ENCODE measurements at places on chromosomes 7 and 10.

DNA sequence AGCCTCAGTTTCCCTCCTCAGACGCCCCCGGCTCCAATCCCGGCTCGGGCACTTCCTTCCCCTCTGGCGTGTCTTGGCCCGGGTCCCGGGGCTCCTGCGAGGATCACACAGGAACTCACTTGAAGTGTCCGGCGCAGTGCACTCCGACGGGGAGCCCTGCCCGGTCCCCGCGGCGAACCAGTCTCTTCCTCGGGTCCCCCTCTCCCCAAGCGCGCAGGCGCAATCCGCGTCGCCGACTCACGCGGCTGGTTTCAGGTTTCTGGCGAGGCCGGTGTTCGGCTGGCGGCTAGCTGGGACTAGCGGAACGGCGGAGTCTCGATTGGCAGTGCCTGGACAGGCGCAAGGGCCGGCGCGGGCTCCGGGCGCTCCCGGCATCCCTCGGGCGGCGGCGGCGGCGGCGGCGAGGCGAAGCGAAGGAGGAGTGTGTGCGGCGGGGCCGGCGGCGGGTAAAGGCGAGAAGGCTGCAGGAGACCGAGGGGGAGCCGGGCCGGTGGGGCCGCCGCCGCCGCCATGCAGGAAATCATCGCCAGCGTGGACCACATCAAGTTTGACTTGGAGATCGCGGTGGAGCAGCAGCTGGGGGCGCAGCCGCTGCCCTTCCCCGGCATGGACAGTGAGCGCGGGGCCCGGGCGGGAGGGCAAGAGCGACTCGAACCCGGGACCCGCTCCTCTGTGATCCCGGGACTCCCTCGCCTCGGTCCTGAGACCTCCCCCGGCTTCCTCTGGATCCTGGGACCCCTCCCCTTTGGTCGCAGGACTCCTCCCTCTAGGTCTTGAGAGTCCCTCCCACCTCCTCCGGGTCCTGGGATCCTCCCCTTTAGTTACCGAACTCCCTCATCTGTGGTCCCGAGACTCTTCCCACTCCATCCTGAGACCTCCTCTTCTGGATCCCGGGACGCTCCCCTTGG lies at the start of the genes CPSF4 and PTCD1:
CPSF4 (plus strand) TSS at position 371 of the 908 bp plus-strand sequence; CDS start at position 511, 140 bp downstream.
PTCD1 (minus strand) TSS at position 226 of the 908 bp plus-strand sequence. CDS start 3,556 bp downstream, outside the sequence.
- DNase-seq: peak; percentile 78

- no peak for DNase-seq
These were observed 47.8 kb upstream of the CALCR start for GRCh38 chr7:93622036-93623033.

DNA sequence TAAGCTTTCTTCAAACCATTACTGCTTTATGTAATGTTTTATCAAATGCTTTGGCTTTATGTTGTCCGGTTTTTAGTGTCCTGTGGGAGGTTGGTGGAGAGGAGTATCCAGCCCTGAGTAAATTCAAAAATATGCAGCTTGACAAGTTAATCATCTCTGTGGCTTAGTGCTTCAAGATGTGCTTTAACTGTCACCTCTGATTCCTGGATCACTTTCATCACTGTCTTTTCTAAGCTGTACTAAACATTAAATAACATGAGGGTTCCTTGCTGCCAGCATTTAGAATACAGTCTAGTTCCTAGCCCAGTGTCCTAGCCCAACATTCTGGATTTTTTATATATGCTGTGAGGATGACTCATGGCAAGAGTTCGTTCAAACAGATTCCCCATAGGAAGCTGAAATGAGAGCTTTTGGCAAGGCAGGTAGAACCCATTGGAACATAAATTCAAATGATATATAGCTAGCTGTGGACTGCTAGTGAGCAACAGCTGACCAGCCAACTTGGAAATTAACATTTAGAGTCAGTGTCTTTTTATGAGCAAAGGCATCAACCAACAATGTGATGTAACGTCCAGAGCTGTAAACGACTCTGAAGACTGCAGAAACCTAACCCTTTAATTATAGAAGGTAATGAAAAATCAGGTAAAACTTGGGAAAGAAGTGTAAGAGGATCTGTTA lies 80.6 kb upstream of the OIT3 start:
- peak; percentile 0 for DNase-seq

DNA sequence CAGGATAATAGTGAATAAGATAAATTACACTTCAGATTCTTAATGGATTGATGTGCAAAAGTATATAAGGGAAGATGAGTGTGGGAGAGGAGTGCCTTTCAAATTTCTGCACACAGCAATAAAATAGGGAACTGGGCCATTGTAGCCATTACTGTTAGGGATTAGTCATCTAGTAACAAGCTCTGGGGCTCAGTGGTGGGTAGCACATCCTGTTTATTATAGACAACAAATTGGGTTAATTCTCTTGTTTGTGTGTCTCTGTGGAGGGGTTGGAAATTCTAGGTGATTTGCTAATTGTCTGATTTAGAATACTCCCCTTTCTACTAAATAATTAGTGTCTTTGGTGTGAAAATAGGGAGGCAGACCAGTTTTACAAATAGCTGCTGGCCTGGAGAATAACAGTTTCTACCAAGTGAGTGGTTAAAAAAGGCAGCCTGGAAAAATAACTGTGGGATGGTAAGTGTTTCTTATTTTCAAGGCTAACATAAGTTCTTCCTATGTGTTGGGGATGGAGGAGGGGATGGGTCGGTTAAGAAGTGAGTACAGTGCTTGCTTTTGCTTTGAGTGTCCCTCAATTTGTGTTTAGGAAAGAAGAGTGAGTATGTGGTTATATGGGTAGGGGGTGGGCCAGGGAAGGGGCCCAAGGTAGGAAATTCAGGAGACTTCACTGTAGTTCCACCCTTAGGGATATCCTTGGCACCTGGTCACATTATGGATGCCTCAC lies 43.3 kb upstream of the TMEM248 start:
- no peak for DNase-seq

DNA sequence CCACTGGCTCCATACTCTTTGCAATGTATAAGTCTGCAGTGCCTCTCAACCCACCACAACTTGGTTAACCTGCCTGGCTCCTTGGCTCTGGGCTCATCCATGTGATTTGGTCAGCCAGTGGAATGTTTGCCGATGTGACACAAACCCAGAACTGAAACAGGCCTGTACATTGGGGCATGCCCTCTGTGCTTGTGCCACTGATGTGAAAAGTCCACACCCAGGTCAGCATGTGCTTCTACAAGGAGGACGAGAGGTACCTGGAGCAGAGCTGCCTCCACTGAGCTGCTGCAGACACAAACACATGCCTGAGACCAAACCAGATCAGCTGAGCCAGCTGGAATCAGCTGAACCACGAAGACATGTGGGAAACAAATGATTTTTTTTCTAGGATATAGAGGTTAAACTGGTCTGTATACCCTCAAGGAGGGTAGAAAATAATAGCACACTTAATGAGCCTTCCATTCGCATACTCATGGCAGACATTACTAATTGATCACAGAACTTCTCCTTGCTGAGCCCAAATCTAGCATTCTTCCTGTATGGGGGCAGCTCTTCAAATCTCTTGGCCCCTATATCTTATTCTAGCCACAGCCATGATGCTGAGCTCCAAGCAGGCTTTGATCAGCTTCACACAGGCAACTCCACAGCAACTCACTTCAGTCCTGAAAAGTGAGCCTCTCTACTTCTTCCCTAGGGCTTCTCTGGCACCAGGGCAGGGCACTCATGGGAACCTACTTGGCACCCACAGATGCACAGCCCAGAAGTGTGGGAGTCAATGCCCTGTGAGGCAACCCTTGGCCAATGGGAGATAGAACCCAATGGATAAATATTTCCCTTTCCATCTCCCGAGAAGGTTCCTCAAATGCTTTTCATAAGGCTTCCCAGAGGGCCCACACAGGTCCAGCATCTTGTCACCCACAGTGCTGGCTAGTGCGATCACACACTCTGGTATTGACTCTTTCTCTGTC lies 18.6 kb downstream of the PYROXD2 start:
- no peak for DNase-seq

GRCh38 chr7:131733604-131734003 lies 177.2 kb upstream of the PODXL start:
- no peak for DNase-seq

GRCh38 chr10:99124376-99124775 lies 111.3 kb downstream of the HPSE2 start:
- DNase-seq: no peak

DNA sequence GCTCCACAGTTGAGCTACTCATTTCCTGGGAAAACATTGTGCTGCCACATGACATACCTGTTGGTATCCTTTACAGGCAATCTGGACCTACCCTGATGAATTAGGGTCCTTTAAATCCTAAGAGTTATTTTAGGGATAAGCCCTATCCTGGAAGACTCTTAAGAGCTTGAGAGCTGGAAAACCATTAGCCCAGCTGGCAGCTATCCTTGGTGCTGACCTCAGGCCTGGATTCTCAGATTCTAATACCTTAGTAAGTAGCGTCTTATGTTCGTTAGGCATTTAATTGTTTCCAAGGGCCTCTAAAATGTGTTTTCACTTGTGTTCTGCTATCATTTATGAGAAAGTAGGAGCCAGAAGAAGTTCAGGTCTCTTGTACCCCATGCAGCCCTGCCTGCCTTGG lies 93.0 kb upstream of the SORCS3 start:
- DNase-seq: no peak
